DMS 273 treated with DMSO at 0.1 percent for 48 hours (cell line): ENCODE measurements at places on chromosomes 6 and 20.

DNA sequence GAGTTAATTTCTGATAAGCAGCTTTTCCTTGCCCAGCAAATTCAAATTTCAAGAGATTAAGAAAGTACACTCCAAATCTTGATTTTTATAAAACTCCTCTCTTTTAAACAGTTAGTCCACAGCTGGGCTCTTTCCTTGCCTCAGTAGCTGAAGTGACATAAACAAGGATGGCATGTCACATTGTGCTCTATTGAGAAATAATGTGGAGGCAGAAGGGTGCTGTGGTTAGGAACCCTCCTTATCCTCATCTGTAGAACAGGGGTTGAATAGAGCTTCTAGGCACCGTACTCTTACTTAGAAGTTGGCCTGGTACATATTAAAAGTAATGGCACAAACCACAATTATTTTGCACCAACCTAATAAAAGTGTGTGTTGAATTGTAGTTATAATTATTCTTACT, 70.3 kb downstream of the RSPO3 start:
- no peak for DNase-seq

GRCh38 chr6:80519811-80520594, 413.5 kb downstream of the BCKDHB start:
- DNase-seq = no peak

DNA sequence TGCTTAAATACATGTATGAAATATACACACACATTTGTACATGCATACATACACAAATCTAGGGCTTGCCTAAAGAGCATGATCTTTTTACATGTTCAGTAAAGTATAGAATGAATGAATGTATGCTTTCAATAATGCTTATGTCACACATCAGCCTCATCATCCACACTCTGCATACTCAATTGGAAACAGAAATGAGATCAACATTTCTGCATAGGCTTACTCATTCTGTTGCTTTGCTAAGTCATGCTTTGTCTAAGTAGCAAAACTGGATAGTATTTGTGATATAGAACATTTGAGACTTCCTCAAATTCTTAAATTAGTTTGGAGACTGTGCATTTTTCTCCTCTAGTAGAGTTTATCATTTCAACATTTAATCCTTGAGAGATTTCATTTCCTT, 343.3 kb downstream of the ADGRB3 start:
- no peak for DNase-seq

GRCh38 chr6:509676-510075, 118.1 kb downstream of the IRF4 start:
- DNase-seq = no peak

- DNase-seq = no peak
Measured at GRCh38 chr6:12189150-12189549, 101.0 kb upstream of the EDN1 start.

DNA sequence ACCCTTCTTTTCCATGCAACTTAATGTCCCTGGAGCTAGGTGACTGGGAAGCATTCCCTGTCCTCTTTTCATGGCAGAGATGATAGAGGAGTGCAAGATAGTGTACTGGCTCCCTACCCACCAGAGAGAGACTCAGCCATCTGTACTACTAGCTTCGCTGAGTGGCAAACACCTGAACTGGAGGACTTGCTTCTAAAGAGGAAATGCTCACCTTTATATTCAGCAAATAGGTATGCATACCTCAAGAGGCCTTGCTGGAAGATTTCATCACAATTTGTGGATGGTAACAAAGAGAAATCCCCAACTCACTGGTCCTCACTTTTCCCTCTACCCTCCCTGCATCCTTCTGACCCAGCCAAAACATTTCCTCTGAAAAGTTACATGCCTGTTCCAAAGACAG, 124.1 kb downstream of the FOXA2 start:
- DNase-seq = no peak

- no peak for DNase-seq
Measured at GRCh38 chr20:4717816-4718570, 3.7 kb upstream of the PRND start.
